ENCODE measurements at places on chromosomes 11 and 22. TPM values are rescaled to one million over a fixed set of nuclear protein-coding genes. Genes with fewer than 3 reads are reported as not detected.
A peak's percentile ranks its signal among the peaks of the same experiment; 100 is the strongest.

Gene CNGA4
- 0.09 TPM for polyA plus RNA-seq

Gene MPZL3
- polyA plus RNA-seq, result 0.65 TPM

Gene CLMP
- polyA plus RNA-seq, result 27.4 TPM

DNA sequence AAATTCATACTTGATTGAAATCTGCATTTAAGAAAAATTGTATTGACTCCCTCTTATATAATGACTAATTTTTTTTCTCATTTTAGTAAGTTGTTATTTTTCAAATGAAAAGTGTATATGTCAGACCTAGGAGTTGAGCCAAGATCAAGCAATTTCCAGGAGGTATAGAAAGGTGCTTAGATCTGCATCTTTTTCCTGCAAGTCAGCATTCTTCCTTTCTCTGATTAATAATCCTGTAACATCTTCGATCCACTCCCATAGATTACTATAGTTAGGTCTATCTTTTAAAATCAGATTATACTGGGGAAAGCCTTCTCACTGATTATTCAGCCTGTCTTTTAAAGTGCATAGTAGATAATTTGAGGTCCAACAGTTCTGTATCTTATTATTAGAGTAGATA lies 12.7 kb downstream of the HOATZ start:
- H3K36me3 ChIP-seq, result no peaks in the 10 kb centered on the region
- DNase-seq, result no peak
- no peaks in the 10 kb centered on the region for H3K27me3 ChIP-seq
- no peak overlapping the region for H3K27ac ChIP-seq
- no peaks in the 10 kb centered on the region for H3K4me1 ChIP-seq

DNA sequence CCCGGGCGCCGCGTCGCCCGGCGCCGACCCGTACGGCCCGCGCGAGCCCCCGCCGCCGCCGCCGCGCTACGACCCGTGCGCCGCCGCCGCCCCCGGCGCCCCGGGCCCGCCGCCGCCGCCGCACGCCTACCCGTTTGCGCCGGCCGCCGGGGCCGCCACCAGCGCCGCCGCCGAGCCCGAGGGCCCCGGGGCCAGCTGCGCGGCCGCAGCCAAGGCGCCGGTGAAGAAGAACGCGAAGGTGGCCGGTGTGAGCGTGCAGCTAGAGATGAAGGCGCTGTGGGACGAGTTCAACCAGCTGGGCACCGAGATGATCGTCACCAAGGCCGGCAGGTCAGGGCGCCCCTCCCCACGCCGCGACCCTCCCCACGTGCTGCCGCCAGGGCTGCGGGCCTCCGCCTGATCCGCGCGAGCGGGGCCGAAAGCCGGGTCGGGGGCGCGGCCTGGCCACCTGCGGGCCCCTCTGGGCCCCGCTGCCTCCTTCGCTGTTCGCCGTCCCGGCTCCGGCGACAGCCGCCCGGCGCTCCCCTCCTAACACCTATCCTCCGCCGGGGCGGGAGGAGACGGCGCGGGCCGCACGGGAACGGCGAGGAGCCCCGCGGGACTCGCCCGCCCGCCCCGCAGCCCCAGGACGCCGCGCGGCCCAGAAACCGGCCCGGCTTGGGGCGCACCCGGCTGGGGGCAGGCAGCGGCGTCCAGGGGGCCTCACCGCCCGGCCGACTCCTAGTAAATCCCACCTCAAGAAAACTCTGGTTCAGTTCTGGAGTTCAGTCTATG lies 560 bp downstream of the TBX1 start:
- peaks cover 40% of the 10 kb centered on the region for H3K4me1 ChIP-seq
- H3K36me3 ChIP-seq, result peaks cover 7% of the 10 kb centered on the region
- H3K27me3 ChIP-seq, result peaks cover 86% of the 10 kb centered on the region
- peak overlapping the region; percentile 49 for H3K4me3 ChIP-seq
- H3K27ac ChIP-seq, result peak overlapping the region; percentile 67

GRCh38 chr11:57779276-57779675 lies 17.7 kb downstream of the CTNND1 start:
- H3K27ac ChIP-seq, result peak overlapping the region; percentile 96
- peaks cover 61% of the 10 kb centered on the region for H3K4me1 ChIP-seq
- peaks cover 9% of the 10 kb centered on the region for H3K36me3 ChIP-seq
- H3K4me3 ChIP-seq, result no peak overlapping the region
- no peaks in the 10 kb centered on the region for H3K27me3 ChIP-seq
- peak; percentile 77 for DNase-seq

DNA sequence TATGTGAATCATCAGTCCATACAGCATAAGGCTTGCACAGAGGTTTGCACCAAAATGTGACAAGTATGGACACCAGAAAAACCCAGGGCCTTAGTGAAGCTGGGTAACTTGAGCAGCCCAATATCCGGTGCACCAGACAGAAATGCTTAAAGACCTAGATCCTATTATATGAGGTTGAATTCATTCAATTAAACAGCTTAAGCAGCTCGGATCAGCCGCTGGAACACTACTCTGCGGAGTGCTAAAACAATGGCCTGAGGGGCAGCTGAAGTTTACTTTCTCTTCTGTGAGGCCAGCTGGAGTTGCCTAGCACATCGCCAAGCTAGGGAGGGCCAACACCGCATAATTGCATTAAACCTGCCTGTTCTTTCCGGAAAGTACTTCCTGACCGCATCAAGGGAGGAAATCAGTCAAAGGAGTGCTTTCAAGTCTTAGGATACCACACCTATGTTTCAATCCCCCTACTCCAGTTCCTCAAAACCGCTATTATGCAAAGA lies 17.0 kb upstream of the FAM181B start:
- no peaks in the 10 kb centered on the region for H3K4me1 ChIP-seq
- no peak overlapping the region for H3K27ac ChIP-seq
- H3K4me3 ChIP-seq, result no peak overlapping the region
- H3K27me3 ChIP-seq, result no peaks in the 10 kb centered on the region
